ENCODE measurements at places on chromosomes 5 and 9. TPM values are rescaled to one million over a fixed set of nuclear protein-coding genes. Genes with fewer than 3 reads are reported as not detected.
A peak's percentile ranks its signal among the peaks of the same experiment; 100 is the strongest.

Gene C7
- not detected for total RNA-seq

Gene SOHLH1
- not detected for total RNA-seq

Gene PBX3
- 20.7 TPM for total RNA-seq

Gene GNA14
- not detected for total RNA-seq

Gene TNIP1
- total RNA-seq = 136 TPM

Gene SMIM33
- total RNA-seq = 0.26 TPM

Gene DRD1
- total RNA-seq = not detected

Gene C9orf50
- total RNA-seq = not detected

DNA sequence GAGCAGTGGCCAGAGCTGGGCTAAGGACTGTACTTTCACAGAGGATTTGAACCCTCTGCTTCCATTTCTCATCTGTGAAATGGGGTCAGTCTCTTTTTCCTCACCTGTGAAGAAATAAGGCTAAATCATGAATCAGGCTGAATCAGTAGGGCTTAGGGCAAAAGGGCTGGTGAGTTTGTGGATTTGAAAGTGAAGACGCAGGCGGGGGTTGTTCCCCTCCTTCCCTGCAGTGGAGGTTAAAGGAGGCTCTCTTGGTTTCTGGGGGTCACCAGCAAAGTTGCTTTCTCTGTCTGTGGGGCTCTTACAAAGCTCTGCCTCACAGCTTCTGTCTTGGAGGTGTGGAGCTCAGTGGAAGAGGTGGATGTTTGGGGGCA is 17.6 kb upstream of the NDST1 start:
- peaks cover 10% of the 10 kb centered on the region for H3K27me3 ChIP-seq
- H3K4me1 ChIP-seq = peaks cover 6% of the 10 kb centered on the region
- no peak overlapping the region for H3K4me3 ChIP-seq
- no peak for DNase-seq
- no peaks in the 10 kb centered on the region for H3K36me3 ChIP-seq

GRCh38 chr9:108258640-108259039 is 597.1 kb downstream of the ACTL7B start:
- H3K27ac ChIP-seq = no peak overlapping the region
- no peaks in the 10 kb centered on the region for H3K4me1 ChIP-seq
- H3K4me3 ChIP-seq = no peak overlapping the region
- H3K27me3 ChIP-seq = no peaks in the 10 kb centered on the region

- no peaks in the 10 kb centered on the region for H3K4me1 ChIP-seq
- H3K4me3 ChIP-seq = no peak overlapping the region
- peaks cover 29% of the 10 kb centered on the region for H3K27me3 ChIP-seq
- no peak overlapping the region for H3K27ac ChIP-seq
Measured at GRCh38 chr5:98742396-98743073, 30.9 kb upstream of the RGMB start.

DNA sequence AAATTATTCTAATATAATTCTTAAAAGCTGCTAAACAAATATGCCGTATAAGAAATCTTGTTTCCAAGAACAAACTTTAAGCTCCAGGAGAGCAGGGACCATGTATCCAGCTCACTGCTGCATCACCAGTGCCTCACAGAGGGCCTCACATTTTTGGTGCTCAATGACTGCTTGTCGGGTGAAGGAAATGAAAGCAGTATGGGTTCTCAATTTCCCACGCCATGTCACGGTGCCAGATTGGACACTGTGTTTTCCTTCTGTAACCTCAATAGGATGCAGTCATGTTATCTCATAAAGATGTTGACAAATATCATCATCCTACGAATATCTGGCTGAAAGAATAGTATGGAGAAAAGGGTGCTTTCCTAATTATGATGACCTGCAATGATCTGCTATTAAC is 64.7 kb downstream of the POU5F2 start:
- no peaks in the 10 kb centered on the region for H3K27me3 ChIP-seq
- H3K27ac ChIP-seq = no peak overlapping the region
- peaks cover 3% of the 10 kb centered on the region for H3K4me1 ChIP-seq
- no peak overlapping the region for H3K4me3 ChIP-seq

DNA sequence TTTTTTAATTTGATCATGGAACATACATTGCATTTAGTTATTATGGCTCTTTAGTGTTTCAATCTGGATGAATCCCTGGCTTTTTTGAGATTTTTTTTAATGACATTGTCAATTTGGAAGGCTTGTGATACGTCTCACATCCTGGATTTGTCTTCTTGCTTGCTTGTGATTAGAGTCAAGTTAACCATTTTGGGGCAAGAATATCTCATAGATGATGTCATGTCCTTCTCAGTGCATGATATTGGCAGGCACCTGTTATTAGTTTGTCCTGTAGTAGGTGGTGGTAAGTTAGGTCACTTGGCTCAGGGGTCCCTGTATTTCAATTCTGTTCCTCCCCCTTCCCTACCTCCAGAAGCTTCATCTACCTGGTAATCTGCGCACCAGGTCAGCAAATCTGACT is 3.3 kb downstream of the PSD2 start:
- H3K27me3 ChIP-seq = peaks cover 67% of the 10 kb centered on the region
- peaks cover 3% of the 10 kb centered on the region for H3K4me1 ChIP-seq
- no peak overlapping the region for H3K27ac ChIP-seq
- no peak for DNase-seq

DNA sequence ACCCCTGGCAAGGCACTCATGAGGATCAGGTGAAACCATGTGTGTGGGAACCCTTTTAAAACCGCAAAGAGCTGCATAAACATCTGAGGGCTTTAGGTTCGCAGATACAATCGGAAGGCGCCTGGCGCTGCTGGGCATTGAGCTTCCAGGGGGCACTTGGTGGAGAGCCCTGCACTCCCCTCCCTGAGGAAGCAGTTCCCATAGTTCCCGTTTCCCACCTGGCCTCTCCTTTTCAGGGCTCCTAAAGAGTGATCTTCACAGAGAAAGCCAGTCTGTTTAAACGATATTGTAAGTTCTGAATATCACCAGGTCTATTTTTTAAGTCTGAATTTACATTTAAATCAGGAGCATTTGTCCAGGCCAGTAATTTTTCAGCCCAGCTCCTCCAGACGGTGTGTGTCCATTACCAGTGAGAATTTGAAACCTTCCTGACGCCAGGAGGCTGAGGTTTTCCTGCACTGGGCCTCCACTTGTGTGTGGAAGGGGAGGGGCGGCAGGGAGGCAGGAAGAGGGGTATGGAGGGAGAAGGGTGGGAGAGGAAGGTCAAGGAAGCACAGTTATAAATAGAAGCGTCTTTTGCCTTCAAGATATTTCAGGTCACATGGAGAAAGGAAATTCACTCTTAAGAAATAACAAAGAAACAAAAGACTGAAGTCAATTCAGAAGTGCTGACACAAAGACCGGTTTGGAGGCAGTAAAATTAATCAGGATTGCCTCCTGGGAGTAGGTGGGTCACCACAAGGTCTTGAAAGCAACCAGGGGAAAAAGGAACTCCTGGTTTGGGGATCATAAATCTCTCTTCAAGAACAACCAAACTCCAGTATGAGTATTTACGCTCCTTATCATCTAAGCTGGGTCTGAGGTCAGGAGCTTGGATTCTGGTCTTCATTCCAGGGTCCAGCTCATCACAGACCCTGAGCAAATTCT is 14.3 kb upstream of the MGAT1 start:
- H3K36me3 ChIP-seq = no peaks in the 10 kb centered on the region
- DNase-seq = peak; percentile 25
- H3K27ac ChIP-seq = no peak overlapping the region

GRCh38 chr5:102294886-102295395 is 1.1 kb downstream of the SLCO4C1 start:
- peaks cover 21% of the 10 kb centered on the region for H3K4me1 ChIP-seq
- no peaks in the 10 kb centered on the region for H3K36me3 ChIP-seq
- DNase-seq = no peak
- H3K4me3 ChIP-seq = peak overlapping the region; percentile 70

- H3K27me3 ChIP-seq = no peaks in the 10 kb centered on the region
- H3K4me3 ChIP-seq = no peak overlapping the region
- no peak for DNase-seq
- no peaks in the 10 kb centered on the region for H3K36me3 ChIP-seq
Measured at GRCh38 chr5:60457233-60457632, 242.7 kb downstream of the DEPDC1B start.

- H3K27ac ChIP-seq = no peak overlapping the region
- peaks cover 13% of the 10 kb centered on the region for H3K4me1 ChIP-seq
- peaks cover 12% of the 10 kb centered on the region for H3K27me3 ChIP-seq
Measured at GRCh38 chr5:107500347-107500746, 170.4 kb downstream of the EFNA5 start.

GRCh38 chr9:132586830-132587591 is 4.6 kb downstream of the BARHL1 start:
- no peak overlapping the region for H3K4me3 ChIP-seq
- no peak overlapping the region for H3K27ac ChIP-seq
- H3K4me1 ChIP-seq = peaks cover 2% of the 10 kb centered on the region
- no peaks in the 10 kb centered on the region for H3K36me3 ChIP-seq

DNA sequence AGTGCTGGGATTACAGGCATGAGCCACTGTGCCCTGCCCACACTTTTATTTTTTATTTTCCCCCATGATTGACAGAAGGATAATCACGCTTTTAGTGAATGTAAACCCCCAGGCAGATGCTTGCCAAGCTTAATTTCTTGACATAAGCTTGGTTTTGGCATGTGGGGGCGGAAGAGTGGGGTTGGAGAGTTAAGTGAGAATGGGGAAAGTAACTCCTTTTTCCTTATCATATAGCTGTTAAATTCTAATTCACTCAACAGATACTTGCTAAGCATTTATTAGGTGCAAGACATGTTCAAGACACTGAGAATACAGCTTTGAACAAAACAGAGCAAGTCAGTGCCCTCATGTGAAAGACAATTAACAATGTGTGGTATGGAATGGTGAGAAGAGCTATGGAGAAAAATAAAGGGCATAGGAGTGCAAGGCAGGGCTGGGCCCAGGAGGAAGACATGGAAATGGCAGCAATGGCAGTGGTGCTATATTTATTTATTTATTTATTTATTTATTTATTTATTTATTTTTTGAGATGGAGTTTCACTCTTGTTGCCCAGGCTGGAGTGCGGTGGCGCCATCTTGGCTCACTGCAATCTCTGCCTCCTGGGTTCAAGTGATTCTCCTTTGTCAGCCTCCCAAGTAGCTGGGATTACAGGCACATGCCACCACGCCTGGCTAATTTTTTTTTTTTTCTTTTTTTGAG is 2.2 kb downstream of the SLC26A2 start:
- DNase-seq = no peak
- no peak overlapping the region for H3K4me3 ChIP-seq
- H3K4me1 ChIP-seq = peaks cover 31% of the 10 kb centered on the region
- H3K36me3 ChIP-seq = peaks cover 2% of the 10 kb centered on the region

GRCh38 chr5:158086856-158087255 is 227.9 kb upstream of the CLINT1 start:
- H3K4me1 ChIP-seq = no peaks in the 10 kb centered on the region
- H3K36me3 ChIP-seq = no peaks in the 10 kb centered on the region
- H3K27me3 ChIP-seq = peaks cover 3% of the 10 kb centered on the region
- no peak overlapping the region for H3K4me3 ChIP-seq
- DNase-seq = no peak

DNA sequence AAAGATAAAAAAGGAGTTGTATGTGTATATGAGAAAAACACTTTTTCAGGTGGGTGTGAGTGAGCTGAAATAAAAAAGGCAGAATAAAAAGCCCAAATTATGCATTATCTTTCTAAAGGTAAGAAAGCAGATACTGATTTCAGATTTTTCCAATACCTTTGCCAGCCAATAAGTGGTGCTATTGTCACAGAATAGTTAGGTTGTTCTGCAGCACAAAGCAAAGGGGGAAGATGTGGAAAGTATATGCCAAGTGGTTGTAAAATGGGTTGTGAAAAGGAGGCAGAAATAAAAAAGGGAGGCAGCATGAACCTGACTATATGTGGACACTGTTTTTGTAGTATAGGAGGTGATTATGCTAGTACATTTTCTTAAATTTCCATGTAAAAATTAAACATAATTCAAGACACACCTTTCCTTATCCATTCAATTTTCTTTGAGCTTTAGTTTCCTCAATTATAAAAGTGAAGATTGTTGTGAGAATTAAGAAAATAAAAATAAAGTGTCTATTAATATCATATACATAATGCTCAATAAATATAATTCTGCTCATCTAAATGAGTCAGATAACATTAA is 106.7 kb downstream of the SMIM15 start:
- H3K4me3 ChIP-seq = no peak overlapping the region
- no peaks in the 10 kb centered on the region for H3K27me3 ChIP-seq
- H3K27ac ChIP-seq = no peak overlapping the region
- no peak for DNase-seq
- peaks cover 3% of the 10 kb centered on the region for H3K36me3 ChIP-seq

DNA sequence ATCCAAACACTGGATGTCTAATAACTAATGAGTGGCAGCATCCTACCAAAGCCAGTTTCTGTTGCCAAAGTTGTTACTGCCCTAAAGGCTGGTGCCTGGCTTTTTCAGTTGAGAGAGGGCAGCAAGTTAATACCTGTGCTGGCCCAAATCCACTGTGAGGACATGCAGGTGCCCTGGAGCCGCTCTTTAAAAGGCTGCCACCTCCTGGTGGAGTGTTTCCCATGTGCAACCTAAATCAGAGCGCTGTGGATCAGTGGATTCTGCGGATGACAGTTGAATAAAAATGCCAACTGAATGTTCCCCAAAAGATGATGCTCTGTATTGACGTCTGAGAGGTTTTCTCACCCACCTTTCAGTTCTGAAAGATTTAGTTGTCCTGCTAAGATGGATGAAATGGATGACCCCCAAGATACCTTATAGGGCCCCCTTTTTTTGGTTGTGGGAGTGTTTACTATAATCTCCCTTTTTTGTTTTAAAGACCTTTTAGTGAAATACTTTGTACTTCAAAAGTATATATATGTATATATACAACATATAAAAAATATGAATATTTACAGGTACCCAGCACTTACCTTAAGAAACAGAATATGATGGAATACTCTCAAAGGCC is 146.4 kb downstream of the EGFLAM start:
- no peak overlapping the region for H3K27ac ChIP-seq
- peaks cover 47% of the 10 kb centered on the region for H3K27me3 ChIP-seq
- no peak for DNase-seq
- H3K36me3 ChIP-seq = no peaks in the 10 kb centered on the region

- no peak overlapping the region for H3K4me3 ChIP-seq
- H3K36me3 ChIP-seq = no peaks in the 10 kb centered on the region
- no peak for DNase-seq
- H3K4me1 ChIP-seq = no peaks in the 10 kb centered on the region
- no peak overlapping the region for H3K27ac ChIP-seq
- peaks cover 3% of the 10 kb centered on the region for H3K27me3 ChIP-seq
Measured at GRCh38 chr5:90386099-90386710, 23.4 kb downstream of the CETN3 start.

DNA sequence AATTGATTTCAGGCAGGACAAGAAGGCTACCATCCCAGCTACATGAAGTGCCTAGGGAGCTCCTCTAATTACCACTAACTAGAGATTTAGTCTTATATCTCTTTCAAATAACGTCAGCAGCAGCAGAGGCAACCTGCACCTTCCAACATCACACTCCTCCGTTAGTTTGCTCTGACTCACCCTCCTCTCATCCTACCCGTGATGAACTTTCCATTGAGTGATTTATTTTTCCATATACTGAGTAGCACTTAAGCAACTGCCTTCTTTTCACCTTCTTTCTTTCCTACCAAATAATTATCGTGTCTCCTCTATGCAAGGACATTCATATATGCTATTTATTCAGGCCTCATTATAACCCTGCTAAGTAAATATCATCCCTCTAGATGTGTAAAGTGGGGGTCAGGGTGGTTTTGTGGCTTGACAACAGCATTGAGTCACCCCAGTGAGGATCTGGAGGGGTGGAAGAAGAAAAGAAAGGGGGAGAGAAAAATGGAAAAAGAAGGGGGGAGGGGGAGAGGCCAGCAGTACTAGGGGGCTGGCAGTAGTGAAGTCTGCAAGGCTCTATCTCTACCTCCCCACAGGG is 64.6 kb upstream of the CAST start:
- no peaks in the 10 kb centered on the region for H3K36me3 ChIP-seq
- peaks cover 38% of the 10 kb centered on the region for H3K27me3 ChIP-seq
- DNase-seq = no peak

GRCh38 chr5:138985256-138985655 is 110.1 kb upstream of the LRRTM2 start:
- no peak overlapping the region for H3K4me3 ChIP-seq
- peak; percentile 26 for DNase-seq
- H3K27me3 ChIP-seq = no peaks in the 10 kb centered on the region
- peaks cover 28% of the 10 kb centered on the region for H3K4me1 ChIP-seq
